ENCODE measurements at places on chromosomes 7 and 10. TPM values are rescaled to one million over a fixed set of nuclear protein-coding genes. Genes with fewer than 3 reads are reported as not detected.

CCDC172 gene
- total RNA-seq: not detected

FEZF1 gene
- total RNA-seq: not detected

TDRD1 gene
- total RNA-seq: not detected

TMEM26 gene
- total RNA-seq: 0.10 TPM

FOXI2 gene
- not detected for total RNA-seq

HTRA1 gene
- 30.8 TPM for total RNA-seq

SYNPO2L gene
- 173 TPM for total RNA-seq

CABCOCO1 gene
- not detected for total RNA-seq

PNLIP gene
- 0.15 TPM for total RNA-seq

GRM3 gene
- total RNA-seq: not detected

UBE3C gene
- 51.7 TPM for total RNA-seq

SLC18A3 gene
- total RNA-seq: not detected

UFSP1 gene
- total RNA-seq: 8.0 TPM

C10orf120 gene
- total RNA-seq: not detected

TYW1B gene
- total RNA-seq: 1.9 TPM

PDE6C gene
- not detected for total RNA-seq

CALML3 gene
- not detected for total RNA-seq

TMEM196 gene
- not detected for total RNA-seq

ASB10 gene
- 24.3 TPM for total RNA-seq

CYP26C1 gene
- not detected for total RNA-seq

SKIDA1 gene
- 0.79 TPM for total RNA-seq

FAM25A gene
- not detected for total RNA-seq

TRIM50 gene
- total RNA-seq: 1.3 TPM

AMPH gene
- total RNA-seq: 2.9 TPM

PON3 gene
- 0.44 TPM for total RNA-seq

CHN2 gene
- 4.6 TPM for total RNA-seq

METTL27 gene
- total RNA-seq: 0.24 TPM

CADPS2 gene
- total RNA-seq: 2.1 TPM

SDHAF3 gene
- total RNA-seq: 18.4 TPM

SYT15 gene
- total RNA-seq: 1.7 TPM

GHRHR gene
- total RNA-seq: not detected

PLPP4 gene
- total RNA-seq: not detected

TASOR2 gene
- total RNA-seq: 31.5 TPM
